ENCODE measurements at places on chromosomes 1 and 21. TPM values are rescaled to one million over a fixed set of nuclear protein-coding genes. Genes with fewer than 3 reads are reported as not detected.

C4BPA gene
- not detected for total RNA-seq

WNT4 gene
- 0.58 TPM for total RNA-seq

AVPR1B gene
- total RNA-seq: not detected

CFHR3 gene
- not detected for total RNA-seq

LCE1C gene
- not detected for total RNA-seq

IL19 gene
- total RNA-seq: not detected

NUP133 gene
- 28.6 TPM for total RNA-seq

MGST3 gene
- total RNA-seq: 150 TPM

RIMKLA gene
- total RNA-seq: 0.29 TPM

PTGER3 gene
- total RNA-seq: 1.4 TPM

CHI3L2 gene
- 7.5 TPM for total RNA-seq

KCNA2 gene
- not detected for total RNA-seq

GFI1 gene
- total RNA-seq: 1.3 TPM

HFM1 gene
- 0.79 TPM for total RNA-seq

BEND5 gene
- total RNA-seq: 4.2 TPM

CHI3L1 gene
- 1.5 TPM for total RNA-seq

SH2D2A gene
- 2.3 TPM for total RNA-seq

C8B gene
- not detected for total RNA-seq

AKR7A2 gene
- 85.6 TPM for total RNA-seq

MMEL1 gene
- not detected for total RNA-seq

AHDC1 gene
- total RNA-seq: 30.8 TPM

DIPK1A gene
- total RNA-seq: 1.6 TPM

ATP1A2 gene
- 0.07 TPM for total RNA-seq

ZBTB8B gene
- total RNA-seq: 0.07 TPM

PLA2G2F gene
- 9.2 TPM for total RNA-seq

HES4 gene
- 184 TPM for total RNA-seq

CHD5 gene
- 0.08 TPM for total RNA-seq

CFAP57 gene
- 0.34 TPM for total RNA-seq

LUZP1 gene
- 32.4 TPM for total RNA-seq

ALX3 gene
- total RNA-seq: not detected

TFAP2E gene
- 0.67 TPM for total RNA-seq

OR2L2 gene
- not detected for total RNA-seq

TNFRSF8 gene
- total RNA-seq: 1.2 TPM

MMP23B gene
- 4.9 TPM for total RNA-seq

TIE1 gene
- 6.5 TPM for total RNA-seq

C1orf232 gene
- total RNA-seq: not detected

SNRNP40 gene
- 62.8 TPM for total RNA-seq

PDC gene
- total RNA-seq: not detected

BSND gene
- total RNA-seq: not detected

E2F2 gene
- total RNA-seq: 0.13 TPM

GPR3 gene
- 1.6 TPM for total RNA-seq

SPATA46 gene
- not detected for total RNA-seq

ANP32E gene
- total RNA-seq: 16.7 TPM

ACTN2 gene
- total RNA-seq: 0.17 TPM

CRYAA gene
- total RNA-seq: not detected

RNF186 gene
- total RNA-seq: not detected

PIK3C2B gene
- 2.8 TPM for total RNA-seq

USH2A gene
- total RNA-seq: not detected

G0S2 gene
- total RNA-seq: 164 TPM

FCAMR gene
- not detected for total RNA-seq
